ENCODE measurements at places on chromosomes 12 and 14.

- DNase-seq = no peak
These were observed 167.3 kb upstream of the RTL1 start for GRCh38 chr14:101070540-101071492.

DNA sequence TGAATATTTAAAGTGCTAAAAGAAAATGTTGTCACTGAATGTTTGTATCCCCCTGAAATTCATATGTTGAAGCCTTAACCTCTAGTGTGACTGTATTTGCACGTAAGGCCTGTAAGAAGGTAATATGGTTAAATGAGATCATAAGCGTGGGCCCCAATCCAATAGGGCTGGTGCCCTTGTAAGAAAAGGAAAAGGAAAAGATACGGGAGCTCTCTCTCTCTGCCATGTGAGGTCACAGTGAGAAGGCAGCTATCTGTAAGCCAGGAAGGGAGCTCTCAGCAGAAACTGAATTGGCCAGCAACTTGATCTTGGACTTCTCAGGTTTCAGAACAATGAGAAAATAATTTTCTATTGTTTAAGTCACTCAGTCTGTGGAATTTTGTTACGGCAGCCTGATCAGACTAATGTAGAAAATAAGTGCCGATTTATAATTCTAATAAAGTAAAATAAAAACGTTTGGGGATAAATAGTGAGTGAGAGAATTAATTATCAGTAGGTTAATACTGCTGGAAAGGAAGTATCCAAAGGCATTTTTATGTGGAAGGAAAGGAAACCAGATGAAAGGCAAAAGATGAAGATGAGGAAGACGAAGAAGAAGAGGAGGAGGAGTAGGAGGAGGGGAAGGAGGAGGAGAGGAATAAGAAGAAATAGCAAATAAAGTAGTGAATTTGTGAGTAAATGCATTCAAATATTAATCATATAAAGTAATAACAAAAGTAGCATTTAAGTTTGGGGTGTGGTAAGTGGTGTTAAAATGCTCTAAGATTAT lies 188.5 kb upstream of the KRR1 start:
- DNase-seq = no peak

DNA sequence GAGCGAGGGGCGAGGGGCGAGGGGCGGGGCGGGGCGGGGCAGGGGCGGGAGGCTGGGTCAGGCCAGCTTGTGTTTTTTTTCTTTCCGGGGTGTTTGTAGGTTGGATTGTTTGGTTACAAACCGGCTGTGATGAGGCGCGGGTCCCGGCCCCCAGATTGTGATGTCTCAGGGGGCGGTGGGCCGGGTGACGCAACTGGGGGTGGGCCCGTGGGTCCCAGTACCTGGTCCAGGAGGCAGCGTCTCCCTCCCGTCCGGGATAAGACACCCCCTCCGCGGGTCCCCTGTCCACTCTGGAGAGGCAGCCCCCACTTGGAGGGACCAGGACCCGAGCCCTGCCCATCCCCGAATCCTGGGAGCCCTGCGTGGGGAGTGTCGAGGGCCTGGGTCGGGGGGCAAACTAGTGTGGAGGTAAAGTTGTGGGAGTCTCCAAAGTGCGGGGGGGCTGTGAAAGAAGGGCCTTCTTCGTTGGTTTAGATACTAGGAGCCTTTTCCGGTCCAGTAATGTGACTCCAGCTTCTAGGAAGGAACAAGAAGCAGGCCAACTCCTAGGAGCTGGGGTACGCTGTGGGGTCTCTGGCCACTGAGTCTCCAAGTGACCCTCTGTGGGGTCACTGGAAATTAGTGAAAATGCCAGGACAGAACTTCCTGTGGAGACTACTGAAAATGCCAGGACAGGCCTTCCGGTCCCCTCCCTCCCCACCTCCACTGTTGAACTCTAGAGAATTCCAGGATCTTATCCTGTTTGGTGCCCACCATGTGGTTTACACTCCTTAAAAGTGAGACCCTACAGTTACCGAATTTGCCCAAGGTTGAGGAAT lies 579 bp upstream of the CLMN start:
- DNase-seq = peak; percentile 45

DNA sequence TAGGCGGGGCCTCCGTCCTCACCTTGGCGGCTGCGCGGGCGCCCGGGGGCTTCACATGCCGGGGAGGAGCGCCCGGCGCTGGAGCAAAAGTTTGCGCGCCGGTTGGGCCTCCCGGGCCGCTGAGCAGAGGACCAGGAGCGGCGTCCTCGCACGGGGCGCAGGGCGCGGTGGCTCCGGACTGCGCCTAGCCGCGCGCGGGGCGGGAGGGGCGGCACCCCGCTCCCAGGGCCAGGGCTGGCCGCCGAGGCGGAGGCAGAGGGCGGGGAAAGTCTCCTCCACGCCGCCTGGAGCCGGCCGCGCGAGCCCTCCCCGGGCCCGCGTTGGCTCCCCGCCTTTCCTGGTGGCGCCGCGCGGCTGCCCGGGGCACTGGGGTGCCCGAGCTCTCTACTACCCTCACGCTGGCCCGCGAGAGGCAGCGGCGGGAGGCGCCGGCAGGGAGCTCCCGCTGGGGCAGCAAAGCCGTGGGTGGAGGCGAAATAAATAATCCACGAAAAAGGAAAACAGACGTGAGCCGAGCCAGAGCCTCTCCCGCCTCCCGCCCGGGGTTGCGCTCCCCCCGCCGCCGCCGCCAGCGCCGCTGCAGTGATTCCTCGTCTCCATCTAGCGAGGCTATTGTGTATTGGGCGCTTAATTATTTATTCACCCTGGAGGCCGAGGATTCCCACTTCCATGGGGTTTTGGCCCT lies 400 bp upstream of the PRIMA1 start:
- DNase-seq = peak; percentile 78

DNA sequence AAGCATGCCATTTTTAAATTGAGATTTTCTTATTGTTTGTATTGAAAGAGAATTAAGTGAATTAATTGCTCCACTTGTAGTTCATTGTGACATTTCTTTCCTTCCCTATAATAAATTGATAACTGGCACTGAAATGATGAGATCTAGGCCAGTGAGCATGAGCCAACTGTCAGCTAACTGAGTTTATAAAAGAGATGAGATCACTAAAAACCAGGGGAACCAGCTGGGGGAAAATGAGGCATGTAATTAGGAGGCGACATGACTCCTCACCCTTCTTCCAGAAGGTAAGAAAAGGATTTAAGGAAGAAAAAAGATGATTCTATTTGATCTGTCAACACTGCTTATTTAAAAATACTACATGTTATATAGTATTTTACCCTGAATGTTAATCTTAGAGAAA lies 104.5 kb upstream of the DNM1L start:
- DNase-seq = no peak

DNA sequence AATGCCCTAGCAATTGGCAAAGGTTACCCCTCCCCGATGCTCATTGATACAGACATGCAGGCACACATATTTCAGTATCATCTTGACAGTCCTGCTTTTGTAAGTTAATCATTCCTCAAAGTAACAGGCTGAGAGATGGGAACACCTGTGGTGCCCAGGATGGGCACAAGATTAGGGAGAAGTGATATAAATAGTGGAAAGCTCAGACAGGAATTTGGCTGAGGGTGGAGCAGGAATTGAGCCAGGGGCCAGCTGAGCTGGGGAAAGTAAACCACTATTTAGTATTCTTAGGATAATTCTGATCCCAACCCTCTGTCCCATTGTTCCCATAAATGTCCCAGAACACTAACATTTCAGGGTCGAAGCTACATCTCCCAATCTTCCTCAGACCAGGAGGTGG lies 38.3 kb downstream of the DAO start:
- DNase-seq = no peak

DNA sequence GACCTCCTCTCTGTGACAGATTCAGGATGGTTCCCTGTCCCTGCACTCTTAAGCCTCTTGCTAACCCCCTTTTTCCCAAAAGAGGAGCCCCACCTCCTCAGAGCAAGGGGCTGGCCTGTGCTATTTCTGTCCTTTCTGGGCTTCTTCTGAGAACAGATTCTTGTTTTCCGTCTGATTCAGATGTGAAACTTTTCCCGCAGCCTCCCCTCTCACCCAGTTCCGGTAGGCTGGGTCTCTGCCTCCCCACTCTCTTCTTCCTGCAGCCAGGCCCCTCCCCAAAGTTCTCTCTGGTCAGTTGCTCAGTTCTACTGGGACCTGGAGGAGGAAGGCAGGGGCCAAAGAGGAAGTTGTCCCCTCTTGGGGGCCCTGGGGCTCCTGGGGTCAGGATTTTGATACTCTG lies 11.8 kb downstream of the PDE1B start:
- peak; percentile 42 for DNase-seq

DNA sequence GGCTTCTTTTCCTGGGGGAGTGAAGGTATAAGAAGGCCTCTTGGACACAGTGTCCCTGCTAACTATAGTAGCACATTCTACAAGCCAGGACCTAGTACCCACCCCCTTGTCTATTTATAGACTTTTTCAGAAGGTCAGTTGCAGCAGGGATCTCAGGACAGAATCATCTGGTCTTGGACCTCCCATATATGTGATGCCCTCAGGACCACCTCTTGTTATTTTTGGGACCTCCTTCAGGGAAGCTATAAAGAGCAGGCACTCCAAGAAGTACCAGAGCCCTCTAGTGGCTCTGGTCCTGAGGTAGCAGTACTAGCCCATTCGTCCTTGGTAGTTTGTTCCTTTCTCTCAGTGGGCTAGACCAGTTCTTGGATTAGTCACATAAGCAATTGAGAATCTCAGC lies 4.3 kb downstream of the COQ10A start:
- DNase-seq = no peak

GRCh38 chr14:105622329-105622955 lies 96.1 kb downstream of the TMEM121 start:
- DNase-seq = peak; percentile 11

DNA sequence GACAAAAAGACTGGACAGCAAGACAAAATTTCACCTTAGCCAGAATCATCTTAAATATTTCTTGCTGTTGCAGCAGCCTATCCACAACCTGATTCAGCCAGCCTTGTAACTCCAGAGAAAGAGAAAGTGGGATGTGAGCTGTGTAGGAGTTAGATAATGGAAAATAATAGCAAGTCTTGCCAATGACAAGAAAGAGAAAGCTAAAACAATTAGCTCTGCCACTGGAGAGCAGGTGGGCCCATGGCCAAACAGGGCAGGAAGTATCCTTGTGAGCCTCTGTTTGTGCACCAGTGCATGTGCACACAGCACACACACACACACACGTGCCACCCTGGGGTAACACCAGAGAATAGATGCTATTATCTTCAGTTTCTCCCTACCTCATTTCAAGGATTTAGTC lies 106.0 kb upstream of the CCDC196 start:
- DNase-seq = peak; percentile 34

DNA sequence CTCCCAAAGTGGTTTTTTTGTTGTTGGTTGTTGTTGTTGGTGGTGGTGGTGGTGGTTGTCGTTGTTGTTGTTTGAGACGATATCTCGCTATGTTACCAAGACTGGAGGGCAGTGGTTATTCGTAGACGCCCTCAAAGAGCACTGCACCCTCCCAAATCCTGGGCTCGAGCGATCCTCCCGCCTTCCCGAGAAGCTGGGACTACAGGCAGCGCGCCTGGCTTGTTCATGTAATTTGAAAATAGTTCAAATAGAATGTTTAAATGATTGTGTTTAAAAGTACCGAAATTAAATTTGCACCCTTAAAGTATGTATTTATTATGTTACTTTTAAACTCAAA lies 439 bp upstream of the ANAPC5 start:
- peak; percentile 66 for DNase-seq

DNA sequence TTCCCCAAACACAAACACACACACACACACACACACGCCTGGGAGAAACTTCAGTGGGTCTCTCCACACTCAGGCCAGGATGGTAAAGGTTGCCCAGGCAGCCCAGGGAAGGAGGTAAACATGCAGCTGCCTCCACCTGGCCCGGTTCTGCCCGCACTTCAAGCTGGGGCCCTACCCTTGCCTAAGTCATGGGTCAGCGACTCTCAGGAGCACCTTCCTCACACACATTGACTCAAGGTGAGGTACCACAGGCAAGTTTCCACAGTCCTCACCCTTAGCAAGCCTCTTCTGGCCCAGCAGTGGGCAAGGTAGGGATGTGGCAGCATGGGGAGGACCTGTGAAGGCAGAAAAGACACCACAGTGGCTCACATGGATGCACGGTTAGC lies 14.1 kb upstream of the FAIM2 start:
- no peak for DNase-seq

GRCh38 chr12:116698554-116699075 lies 39.3 kb downstream of the SPRING1 start:
- DNase-seq = no peak

DNA sequence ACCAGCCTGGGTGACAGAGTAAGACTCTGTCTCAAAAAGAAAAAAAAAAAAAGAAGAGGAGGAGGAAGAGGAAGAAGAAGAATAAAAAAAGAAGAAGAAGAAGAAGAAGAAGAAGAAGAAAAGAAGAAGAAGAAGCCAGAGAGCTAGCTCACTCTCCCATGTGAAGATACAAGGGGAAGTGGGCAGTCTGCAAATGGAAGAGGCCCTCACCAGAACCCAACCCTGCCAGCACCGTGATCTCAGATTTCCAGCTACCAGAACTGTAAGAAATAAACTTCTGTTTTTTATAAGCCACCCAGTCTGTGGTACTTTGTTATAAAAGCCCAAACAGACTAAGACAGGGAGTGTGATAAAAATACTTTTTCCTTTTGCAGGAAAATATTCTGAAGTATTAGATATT lies 130.7 kb downstream of the ETNK1 start:
- no peak for DNase-seq

GRCh38 chr14:75847584-75847983 lies 134.2 kb downstream of the TGFB3 start:
- DNase-seq = no peak

GRCh38 chr14:99479906-99480869 lies at the start of gene SETD3:
Gene SETD3 (minus strand): TSS chr14:99480859. CDS start chr14:99465805, 15,054 bp downstream.
- peak; percentile 77 for DNase-seq

GRCh38 chr12:128137140-128137539 lies 129.8 kb upstream of the TMEM132C start:
- DNase-seq = no peak

- no peak for DNase-seq
These were observed 9.4 kb downstream of the STON2 start for GRCh38 chr14:81390696-81391095.

- no peak for DNase-seq
These were observed 70.4 kb downstream of the KITLG start for GRCh38 chr12:88509851-88510250.

DNA sequence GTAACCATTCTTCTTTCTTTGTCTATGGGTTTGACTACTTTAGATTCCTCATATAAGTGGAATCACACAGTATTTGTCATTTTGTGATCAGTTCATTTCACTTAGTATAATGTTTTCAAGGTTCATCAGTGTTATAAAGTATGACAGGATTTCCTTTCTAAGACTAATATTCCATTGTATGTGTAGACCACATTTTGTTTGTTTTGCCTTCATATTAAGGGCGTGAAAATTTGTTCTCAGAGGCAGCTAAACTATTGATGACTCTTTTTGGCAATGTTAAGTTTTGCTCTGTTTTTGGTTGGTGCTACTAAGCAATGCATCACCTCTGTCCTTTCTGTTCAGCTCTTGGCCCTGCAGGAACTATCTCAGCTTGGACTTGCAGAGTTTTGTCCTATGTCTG lies 1.7 kb upstream of the KLRG1 start:
- DNase-seq = no peak

DNA sequence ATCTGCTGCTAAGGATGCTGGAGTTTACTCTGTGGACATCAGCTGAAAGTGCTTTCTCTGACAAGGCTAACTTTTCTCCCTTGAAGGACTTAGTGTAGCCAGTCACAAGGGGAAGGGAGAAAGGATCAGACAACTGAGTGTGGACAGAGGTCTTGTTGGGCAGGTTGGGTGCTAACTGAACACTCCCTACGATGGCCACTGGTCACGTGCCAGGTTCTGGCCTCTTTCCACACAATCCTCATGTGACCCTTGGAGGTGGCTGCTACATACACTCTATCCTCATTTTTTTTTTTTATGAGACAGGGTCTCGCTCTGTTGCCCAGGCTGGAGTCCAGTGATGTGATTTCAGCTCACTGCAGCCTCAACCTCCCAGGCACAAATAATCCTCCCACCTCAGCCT lies 39.7 kb downstream of the FOXN4 start:
- peak; percentile 61 for DNase-seq
